ENCODE measurements at places on chromosomes 3 and 15.

GRCh38 chr3:140277886-140278285 lies 342.9 kb downstream of the CLSTN2 start:
- no peak for DNase-seq

- no peak for DNase-seq
Measured at GRCh38 chr3:18501679-18502343, 76.7 kb upstream of the SATB1 start.

GRCh38 chr3:125161607-125162219 lies 50.8 kb downstream of the SLC12A8 start:
- no peak for DNase-seq

DNA sequence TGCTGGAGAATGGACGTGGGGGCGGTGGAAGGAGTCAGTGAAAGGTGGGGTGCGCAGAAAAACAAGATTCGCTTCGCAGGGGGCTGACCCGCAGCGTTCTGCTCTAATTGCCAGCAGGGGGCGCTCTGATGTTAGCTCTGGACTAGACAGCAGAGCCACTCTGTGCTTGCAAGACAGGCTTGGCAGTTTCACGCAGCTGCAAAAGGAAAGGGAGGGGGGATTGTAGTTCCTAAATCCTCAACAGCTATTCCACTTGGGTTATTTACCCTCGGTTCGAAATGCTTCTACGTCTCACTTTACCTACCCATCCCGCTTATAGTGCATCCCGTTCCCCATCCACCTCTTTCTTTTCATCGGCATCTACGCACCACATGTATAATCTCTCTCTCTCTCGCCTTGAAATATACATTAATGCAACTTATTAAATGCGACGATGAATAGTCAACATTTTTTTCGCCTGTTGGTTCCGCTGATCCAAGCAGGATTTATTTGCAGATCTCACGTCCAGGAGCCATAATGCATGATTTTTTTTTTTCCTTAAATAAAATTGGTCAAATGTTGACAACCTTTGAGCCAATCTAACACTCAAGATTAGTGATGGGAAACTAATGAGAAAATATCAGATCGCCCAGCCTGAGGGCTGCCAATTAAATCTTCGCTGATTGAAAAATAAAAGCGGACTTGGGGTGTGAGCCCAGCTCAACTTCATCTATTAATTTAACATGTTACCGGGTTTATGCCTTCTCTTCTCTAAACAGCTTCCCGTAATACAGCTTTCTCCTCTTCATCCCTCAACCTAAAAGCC lies 216.4 kb downstream of the MEIS2 start:
- DNase-seq = peak; percentile 40

- DNase-seq = no peak
Measured at GRCh38 chr15:57445872-57446271, 69.6 kb downstream of the CGNL1 start.

DNA sequence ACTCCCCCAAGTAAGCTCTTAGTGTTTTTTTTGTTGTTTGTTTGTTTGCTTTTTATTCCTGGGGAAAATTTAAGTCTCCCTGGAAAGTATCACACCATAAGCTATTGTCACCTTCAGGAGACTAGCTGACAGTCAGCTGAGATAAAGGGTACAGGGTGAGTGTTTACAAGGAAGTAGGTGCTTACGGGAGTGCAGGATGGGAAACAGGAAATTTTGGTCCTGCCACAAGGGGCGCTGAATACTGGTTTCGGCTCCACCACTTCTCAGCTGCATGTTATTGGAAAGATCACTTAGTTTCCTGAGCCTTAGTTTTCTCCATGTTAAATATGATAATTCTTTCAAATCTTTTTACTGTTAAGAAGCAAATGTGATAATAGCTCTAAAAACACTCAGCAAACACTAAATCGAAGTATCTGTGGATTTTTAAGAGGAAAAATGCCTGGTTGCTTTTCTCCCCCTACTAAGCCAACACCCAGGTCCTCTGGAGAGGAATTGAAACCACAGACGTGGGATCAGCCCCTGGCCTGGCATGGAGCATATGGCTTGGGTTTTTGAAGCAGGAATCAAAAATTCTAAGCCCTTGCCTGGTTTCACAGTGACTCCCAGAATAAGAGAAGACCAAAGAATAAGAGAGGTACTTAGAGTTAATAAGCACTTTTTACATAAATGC lies 90.7 kb downstream of the SCN11A start:
- peak; percentile 22 for DNase-seq

DNA sequence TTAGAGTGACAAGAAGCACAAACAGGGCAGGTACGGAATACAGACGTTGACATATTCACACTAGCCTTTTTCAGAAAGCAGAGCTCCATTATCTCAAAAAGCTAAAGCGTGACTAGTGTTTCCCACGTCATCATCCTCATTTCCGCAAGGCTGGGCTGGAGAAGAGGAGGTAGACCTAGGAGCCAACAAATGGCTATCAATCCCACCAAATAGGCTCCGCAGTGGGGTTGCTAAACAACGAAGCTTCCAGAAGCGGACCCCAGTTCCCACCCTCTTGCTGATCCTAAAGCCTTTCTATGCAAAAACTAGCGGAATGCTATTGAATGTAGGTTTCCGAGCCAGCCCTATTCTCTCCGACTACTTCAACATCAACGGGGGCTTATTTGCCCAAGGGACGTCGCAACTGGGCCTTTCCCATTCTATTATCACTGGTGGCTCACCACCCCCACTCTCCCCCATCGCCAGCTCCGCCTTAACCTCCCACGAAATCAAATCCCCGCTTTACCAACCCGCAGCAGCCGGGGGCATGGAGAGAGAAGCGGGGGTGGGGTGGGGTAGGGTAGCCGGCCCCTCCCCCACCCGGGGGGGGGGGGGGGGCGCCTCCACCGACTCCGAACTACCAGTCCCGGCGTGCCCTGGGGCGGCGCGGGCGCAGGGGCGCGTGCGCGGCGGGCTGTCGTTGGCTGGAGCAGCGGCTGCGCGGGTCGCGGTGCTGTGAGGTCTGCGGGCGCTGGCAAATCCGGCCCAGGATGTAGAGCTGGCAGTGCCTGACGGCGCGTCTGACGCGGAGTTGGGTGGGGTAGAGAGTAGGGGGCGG lies at the start of gene MORF4L1:
Gene MORF4L1, plus strand, starts transcription at position 736 of the 817 bp plus-strand sequence. CDS start 128 bp downstream, outside the sequence.
- DNase-seq = peak; percentile 97

DNA sequence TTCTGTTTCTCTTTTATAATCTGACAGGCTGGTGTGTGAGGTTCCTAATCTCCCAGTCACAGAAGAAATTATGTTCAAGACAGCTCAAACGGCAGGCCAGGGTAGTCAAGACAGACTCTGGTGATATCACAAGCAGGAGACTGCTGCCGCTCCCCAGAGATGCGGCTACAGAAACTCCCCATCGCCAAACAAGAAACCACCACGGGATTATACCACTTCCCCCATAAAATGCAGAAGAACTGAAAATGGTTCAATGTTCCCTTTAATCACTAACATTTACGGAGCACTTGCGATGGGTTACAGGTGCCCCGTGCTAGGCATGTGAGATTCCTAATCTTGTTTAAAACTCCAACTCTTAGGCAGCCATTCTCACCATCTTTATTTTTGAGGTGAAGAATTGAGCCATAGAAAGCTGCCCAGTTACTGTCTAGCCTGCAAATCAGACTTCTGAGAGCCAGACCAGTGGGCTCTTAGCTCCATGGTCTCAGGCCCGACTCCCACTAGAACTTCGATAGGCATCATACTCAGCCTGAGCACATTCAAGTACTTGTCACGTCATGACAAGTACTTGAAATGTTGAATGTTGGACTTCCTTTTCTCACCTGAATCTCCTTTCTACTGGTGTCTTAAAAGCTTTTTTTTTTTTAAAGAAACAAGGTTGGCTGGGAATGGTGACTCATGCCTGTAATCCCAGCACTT lies 58.4 kb downstream of the TBC1D2B start:
- no peak for DNase-seq

- DNase-seq = no peak
Measured at GRCh38 chr15:32933236-32933635, 215.4 kb downstream of the GREM1 start.

DNA sequence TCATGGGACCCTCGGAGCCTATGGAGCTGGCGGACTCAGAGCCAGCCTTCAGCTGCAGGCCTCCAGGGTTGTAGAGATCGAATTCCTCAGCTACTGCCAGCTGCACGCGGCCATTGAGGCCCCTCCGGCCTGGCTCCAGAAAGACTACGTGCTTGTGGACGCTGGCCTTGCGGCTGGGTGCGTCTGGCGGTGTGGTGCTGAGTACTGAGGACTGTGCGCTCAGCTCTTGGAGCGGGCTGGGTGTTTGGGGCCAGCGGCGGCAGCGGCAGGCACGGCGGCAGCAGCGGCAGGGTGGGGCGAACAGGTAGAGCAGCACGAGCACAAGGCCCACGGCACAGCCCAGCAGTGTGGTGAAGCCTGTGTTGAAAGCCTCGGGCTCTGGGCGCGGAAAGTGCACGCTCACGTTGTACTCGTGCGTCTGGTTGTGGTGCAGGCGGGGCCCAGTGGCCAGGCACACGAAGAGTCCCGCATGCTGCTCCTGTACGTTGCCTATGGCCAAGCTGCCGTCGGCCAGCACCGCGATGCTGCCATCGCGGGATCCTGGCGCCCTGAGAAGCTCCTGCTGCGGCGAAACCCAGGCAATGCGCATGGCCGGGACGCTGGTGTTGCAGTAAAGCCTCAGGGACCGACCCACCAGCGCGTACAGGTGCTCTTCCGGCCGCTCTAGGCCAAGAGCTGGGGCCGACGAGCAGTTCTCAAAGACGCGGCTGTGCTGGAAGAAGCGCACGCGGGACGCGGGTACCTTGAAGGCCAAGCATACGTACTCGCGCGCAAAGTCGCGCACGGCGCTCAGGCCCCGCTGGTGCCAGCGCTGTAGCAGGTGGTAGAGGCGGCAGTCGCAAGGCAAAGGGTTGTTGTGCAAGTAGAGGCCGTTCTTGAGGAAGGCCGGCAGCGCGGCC lies 1.3 kb downstream of the AMIGO3 start:
- DNase-seq = no peak

- DNase-seq = no peak
Measured at GRCh38 chr3:188446014-188446413, 292.1 kb downstream of the LPP start.

DNA sequence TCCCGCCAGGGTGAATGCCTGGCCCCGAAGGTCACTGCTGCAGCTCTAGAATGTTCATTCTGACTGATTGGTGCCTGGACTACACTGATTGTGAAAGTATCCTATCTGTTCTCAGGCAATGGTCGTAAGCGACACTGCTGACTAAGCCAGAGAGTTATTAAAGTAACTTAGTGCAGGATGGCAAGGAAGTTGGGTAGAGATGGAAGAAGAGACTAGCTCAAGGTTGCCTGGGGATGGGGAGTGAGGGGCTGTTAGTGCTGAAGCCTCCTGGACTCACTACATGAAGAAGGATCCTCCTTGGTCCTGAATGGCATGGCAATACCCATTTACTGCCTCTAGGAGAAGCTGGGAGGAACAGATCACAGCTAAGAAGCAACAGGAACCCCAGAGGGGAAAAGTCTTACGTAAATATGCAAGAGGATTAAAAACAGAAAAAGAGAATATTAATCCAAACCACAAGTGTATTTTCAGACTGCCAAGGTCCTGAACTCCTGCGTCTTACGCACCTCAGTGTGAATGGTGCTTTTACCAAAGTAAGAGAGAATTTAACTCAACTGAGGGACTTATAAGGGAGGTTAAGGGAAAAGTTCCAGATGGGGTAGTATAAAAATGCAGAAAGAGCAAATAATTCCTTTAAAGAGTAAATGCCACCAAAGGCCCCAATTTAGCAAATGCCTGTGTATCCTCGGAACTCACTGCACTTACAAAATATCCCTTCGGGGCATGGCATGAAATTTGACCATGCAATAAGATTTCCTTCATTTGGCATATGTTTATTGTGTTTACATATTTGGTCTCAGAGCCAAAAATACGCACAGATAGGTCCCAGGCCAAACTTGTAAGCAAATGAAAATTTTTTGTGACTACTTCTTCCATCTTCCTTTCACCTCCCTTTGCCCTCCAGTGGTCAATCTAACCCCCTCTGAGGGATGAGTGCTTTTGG lies 64.0 kb upstream of the DGKG start:
- no peak for DNase-seq

DNA sequence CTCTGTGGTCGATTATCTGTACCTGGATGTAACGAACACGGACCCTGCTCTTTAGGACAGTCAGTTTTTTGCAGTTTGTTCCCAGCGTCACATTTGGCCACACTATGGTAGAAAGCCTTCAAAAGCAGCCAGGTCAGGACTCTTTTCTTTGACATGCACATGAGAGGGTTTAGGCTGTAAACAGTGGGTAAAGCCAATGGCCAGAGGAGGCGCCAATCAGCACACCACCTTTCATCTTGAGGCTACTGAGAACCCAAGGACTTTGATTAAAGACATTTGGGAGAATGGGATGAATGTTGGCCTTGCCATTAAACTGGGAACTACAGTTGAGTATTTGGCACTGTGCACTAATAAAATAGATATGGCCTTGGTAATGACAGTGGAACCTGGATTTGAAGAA lies 225.9 kb downstream of the OXSM start:
- no peak for DNase-seq

DNA sequence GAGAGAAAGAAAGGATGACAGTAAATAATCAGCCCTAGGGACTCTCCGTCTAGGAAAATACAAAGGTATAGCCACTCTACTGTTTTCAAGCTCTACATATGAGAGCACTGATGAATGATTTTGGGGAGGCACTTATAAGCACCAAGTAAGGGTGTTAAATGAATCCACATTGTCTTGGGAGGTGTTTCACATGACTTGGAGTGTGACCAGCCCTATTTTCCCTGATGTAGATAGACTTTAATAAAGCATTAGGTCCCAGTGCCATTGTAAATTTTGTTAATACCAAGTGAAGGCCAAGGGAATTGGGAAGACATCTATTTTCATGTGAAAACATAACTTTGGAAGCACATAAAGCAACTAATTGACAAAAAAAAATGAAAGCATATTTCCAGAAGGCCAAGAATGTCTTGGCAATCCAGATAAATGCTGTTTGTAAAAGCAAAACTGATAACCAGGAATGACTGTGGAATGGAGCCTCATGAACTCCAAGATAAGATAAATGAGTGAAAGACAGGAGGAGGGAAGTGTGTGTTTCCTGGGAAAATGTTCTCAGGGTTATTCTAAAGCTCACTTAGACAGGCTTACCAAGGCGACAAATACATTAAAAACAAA lies 96.0 kb upstream of the MYZAP start:
- no peak for DNase-seq

DNA sequence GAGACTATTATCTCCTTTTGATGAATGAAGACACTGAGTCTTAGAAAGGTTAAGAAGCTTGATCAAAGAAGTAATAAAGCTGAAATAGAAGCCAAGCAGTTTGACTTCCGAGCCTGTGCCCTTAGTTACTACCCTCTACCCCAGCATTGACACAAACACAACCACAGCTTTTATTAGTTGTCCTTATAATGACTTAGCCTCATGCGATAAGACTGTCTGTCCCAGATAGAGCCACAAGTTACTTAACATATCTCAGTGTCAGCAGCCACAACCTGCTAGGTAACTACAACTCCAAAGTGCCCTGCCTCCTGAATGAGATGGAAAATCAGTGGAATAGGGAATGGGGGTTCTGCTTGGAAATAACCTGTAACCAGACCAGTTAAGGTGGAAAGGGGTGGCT lies 781.6 kb upstream of the CFAP20DC start:
- DNase-seq = no peak

- no peak for DNase-seq
Measured at GRCh38 chr3:18562364-18563154, 137.4 kb upstream of the SATB1 start.

GRCh38 chr3:184583578-184584451 lies 22.2 kb downstream of the EPHB3 start:
- DNase-seq = no peak

GRCh38 chr15:98714922-98715321 lies 66.6 kb downstream of the IGF1R start:
- no peak for DNase-seq
